ENCODE measurements at places on chromosomes 1 and 21.

DNA sequence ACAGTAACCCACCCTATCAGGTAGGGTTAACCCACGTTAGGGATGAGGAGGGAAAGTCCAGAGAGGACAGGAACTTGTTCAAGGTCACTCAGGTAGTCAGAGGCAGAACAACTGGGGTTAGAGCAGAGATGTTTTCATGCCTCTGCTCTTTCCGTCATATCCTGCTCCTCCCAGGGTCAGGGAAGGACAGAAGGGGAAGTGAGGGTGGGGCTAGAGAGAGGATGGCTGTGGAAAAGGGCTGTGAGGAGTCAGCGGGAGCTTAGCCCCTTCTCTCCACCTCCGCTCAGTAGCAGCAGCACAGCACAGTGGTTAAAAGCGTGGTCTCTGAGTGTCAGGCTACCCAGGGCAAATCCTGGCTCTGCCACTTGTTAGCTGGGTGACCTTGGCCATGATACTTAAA lies 36.5 kb downstream of the DDX20 start:
- DNase-seq: no peak

- DNase-seq: no peak
Measured at GRCh38 chr1:223147873-223148272, 4.8 kb upstream of the TLR5 start.

GRCh38 chr21:32215306-32215685 lies 63.6 kb downstream of the MIS18A start:
- no peak for DNase-seq

- no peak for DNase-seq
Measured at GRCh38 chr1:30299393-30299792, 424.0 kb downstream of the MATN1 start.

GRCh38 chr1:50976890-50977574 lies 7.0 kb downstream of the CDKN2C start:
- DNase-seq: no peak

DNA sequence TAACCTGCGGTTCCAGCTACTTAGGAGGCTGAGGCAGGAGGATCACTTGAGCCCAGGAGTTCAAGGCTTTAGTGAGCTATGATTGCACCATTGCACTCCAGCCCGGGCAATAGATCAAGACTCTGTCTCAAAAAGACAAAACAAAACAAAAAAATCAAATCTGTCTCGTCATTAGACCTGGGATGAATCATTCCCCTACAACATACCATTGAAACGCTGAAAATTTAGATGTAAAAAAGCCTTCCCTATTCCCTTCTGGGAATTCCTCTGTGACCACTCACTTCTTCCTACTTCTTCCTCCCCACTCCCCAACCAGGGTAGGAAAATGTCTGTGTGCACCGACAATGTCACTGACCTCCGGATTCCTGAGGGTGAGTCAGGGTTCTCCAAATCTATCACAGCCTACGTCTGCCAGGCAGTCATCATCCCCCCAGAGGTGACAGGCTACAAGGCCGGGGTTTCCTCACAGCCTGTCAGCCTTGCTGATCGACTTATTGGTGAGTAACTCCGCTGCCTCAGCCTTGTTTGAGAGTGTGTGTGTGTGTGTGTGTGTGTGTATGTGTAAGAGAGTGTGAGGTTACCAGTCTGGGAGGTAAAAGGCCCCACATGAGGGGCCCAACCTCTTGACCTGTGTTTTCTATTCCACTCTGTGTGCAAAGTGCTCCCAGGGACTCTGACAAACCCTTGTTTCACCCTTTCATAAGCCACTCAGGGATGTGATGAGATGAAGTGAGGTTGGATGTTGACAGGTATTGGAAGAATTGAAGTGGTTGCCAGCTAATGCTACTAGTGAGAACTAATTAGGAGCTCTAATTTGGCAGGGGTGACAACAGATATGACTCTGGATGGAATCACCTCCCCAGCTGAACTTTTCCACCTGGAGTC lies 16.3 kb upstream of the SARS1 start:
- DNase-seq: no peak

- DNase-seq: no peak
Measured at GRCh38 chr1:154969246-154969645, 1.3 kb downstream of the SHC1 start.

GRCh38 chr21:41874611-41875010 lies 4.5 kb downstream of the PRDM15 start:
- no peak for DNase-seq

GRCh38 chr1:14881775-14882672 lies 271.5 kb upstream of the TMEM51 start:
- DNase-seq: no peak

GRCh38 chr1:117674521-117675400 lies 68.9 kb downstream of the TENT5C start:
- DNase-seq: no peak

DNA sequence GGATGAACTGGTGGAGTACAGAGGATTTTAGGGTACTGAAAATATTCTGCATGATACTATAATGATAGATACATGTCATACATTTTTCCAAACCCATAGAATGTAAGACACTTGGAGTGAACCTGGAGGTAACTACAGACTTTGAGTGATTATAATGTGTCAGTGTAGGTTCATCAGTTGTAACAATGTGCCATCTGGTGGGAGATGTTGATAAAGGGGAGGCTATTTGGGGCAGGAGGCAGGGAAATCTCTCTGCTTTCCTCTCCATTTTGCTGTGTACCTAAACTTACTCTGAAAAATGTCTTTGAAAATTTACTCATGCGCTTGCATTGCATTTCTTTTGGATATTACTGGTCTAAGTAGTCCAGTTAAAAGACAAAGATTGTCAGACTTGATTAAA lies 35.2 kb downstream of the PTBP2 start:
- no peak for DNase-seq

- DNase-seq: no peak
Measured at GRCh38 chr1:175075572-175076568, 8.2 kb downstream of the TNN start.

GRCh38 chr1:168348146-168348709 lies 67.6 kb downstream of the TBX19 start:
- DNase-seq: no peak

DNA sequence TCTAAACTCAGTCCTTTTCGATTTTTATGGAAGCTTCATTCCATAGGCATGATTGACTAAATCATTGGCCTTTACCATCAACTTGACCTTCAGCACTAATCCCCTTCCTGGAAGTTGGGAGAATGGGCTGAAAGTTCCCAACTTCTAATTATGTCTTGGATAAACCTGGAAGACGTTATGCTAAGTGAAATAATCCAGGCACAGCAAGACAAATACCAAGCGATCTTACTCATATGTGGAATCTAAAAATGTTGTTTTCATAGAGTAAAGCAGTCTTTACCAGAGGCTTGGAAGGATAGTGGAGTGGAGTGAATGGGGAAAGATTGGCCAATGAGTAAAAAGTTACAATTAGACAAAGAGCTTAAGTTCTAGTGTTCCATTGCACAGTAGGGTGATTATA lies 1453.2 kb downstream of the PLA2G4A start:
- no peak for DNase-seq

Measured in urinary bladder (tissue), 4 donors.